D721Med (cell line): ENCODE measurements at places on chromosomes 2 and 18.

- no peak for DNase-seq
These were observed 120.8 kb downstream of the FAM168B start for GRCh38 chr2:130972410-130972809.

DNA sequence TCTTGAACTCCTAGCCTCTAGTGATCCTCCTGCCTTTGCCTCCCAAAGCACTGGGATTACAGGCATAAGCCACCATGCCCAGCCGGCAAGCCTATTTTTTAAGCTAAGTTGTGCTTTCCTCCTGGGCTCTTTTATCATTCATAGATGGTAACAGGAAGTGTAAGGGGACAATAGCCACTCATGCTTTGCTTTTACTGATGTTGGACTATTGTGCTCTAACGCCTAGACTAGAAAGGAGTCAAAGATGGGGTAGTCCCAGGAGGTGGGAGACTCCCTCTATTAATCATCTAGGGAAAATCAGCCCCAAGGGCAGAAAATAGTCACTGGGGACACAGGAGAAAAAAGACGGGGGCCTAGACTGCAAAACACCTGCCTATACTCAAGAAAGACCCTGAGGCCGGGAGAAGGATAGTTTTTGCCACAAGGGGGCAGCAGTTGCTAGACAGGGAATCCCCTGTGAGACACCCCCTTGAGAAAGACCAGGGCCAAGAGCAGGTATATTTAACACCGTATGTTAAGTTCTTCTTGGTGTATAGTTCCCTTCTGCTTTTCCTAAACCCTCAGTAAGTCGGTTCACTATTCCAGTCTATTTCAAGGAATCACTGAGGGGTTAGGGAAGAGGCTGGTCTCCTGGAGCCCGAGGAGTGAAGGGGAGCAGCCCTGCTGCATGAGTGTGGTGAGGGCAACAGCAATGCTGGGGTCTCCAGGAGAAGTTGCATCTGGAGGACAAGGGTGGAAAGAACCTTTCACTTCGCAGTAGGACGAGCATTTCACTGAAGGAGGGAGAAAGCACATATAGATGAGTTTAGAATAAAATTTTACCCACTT is 2.1 kb upstream of the CXCR1 start:
- no peak for DNase-seq

- no peak for DNase-seq
These were observed 4.1 kb upstream of the SNED1 start for GRCh38 chr2:240994171-240994896.

- peak; percentile 25 for DNase-seq
These were observed 86.7 kb downstream of the C18orf54 start for GRCh38 chr18:54444319-54444914.

- no peak for DNase-seq
These were observed 7.3 kb upstream of the PRLH start for GRCh38 chr2:237558961-237559641.

DNA sequence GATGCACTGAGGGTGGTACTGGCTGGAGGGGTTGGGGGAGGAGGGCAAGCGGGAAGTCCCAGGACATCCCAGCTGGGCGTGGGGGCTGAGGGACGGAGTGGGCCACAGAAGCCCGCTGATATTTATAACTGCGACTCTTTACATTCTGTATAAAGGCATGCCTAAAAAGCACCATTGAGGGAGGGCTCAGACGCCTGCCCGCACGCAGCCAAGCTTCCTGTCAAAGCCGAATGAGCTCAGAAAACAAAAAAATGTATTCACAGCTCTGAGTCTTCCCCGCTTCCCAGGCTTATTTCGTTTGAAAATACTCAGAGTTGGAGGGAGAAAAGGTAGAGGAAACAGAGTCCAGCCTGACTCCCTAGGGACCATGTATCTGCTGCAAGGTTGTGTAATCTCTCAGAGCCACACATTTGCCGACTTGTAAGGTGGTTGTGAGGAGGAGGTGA is 170.1 kb upstream of the HAAO start:
- DNase-seq: no peak

- no peak for DNase-seq
These were observed 172.1 kb downstream of the GFPT1 start for GRCh38 chr2:69214898-69215297.

DNA sequence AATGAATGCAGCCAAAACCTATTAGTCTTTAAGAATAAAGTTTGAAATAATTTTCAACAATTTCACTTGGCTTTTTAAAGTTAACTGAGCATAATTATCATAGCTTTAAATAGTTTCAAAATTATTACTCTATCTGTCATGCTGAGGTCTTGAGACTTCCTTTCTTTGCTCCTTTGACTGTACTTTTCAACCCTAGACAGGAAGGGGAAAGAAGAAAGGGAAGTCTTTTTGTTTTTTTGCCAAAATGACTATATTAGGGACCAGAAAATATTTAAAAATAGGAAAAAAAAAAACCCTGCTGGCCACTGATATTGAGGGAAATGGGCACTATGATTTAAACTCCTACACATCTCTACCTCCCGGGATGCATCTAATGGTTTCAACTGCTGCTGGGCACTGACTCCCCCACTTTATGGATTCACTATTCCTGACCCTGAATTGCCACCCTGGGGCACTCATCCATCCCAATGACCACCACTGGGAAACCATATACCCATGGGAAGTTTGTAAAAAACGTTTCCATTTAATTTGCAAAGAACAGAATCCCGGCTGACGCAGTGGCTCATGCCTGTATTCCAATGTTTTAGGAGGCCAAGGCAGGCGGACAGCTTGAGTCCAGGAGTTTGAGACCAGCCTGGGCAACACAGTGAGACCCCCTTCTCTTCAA is 50.5 kb downstream of the GAREM1 start:
- no peak for DNase-seq

- DNase-seq: no peak
These were observed 46.5 kb downstream of the TMEFF2 start for GRCh38 chr2:192148241-192148619.

- DNase-seq: no peak
These were observed 1.4 kb downstream of the CYRIA start for GRCh38 chr2:16664052-16664731.

- DNase-seq: no peak
These were observed 9.4 kb downstream of the CTIF start for GRCh38 chr18:48548011-48548771.

DNA sequence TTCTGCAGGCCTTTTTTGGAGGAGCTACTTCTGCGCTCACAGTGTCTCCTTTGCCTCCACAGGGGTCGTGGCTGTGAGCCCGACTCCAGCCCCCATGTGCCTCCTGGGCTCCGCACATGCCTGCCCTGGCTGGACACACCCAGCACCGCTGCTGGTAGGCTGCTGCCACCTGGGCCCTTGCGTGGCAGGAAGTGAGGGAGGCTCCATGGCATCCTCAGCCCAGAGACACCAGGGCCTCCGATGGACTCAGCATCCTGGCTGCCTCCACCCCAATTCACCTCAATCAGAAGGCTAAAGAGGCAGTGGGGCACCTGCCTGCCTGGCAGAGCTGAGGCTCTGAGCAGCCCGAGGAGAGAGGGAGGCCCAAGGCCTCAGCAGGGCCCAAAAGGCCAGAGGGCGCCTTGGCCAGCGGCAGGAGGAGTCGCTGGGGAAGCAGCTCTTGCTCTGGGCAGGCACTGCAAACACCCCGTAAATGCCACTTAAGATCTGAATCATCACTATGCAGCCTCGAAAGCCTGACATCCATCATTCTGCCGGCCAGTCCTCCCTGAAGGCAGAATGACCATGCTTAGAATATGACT is 68.3 kb upstream of the OTOS start:
- no peak for DNase-seq

GRCh38 chr2:197576631-197577030 is 60.8 kb downstream of the MOB4 start:
- DNase-seq: no peak

- DNase-seq: no peak
These were observed 56.2 kb downstream of the AQP4 start for GRCh38 chr18:26809346-26809745.

- no peak for DNase-seq
These were observed 71.6 kb downstream of the BOLA3 start for GRCh38 chr2:74076074-74076470.

DNA sequence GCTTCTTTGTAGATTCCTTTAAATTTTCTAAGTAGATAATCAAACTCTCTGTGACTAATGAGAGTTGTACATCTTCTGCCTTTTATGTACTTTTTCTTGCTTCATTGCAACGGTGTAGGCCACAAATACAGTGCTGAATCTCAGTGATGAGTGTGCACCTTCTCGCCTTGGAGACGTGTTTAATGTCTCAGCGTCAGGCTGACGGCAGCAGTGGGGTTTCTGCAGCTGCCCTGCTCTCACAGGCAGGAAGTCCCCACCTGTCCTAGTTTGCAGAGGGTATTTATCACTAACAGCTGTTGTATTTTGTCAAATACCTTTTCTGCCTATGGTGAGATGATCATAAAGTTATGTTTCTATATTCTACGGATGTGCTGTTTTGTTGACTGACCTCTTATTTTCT is 13.3 kb downstream of the AGXT start:
- no peak for DNase-seq

DNA sequence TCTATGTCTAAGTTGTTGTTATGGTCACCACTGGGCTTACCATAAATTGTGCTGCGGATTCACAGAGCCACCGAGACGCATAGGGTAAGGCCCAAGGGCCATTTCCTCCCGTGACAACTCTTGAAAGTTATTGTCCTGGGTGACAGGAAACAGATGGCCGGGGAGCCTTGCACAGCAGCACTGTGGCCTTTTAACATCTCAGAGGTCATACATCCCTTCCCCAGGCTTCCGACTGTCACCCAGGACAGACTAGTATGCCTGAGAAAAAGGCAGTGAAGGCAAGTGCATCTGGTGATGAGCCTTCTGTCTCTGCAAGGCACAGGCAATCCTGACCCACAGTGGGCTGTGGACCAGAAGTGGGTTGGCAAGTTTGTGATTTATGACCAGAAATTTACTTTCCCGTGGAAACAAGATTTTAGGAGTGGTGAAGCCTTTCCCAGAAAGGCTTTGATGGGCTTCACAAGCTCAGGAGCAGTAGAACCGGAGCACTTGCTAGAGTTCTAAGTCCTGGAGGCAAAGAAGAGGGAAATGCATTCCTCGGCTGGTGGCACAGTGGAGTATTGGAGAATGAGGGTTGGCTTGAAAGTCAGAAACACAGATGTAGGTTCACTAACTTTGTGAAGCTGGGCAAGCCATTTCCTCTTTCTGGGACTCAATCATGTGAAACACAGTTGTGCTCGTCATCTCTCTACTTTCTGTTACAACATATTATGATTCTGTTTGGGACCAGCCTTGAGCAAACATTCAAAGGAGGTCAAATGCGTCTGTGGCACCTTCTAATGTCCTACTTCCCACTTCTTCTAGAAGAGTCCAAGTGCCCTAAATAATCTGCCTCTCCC is 2.0 kb upstream of the CAPN14 start:
- DNase-seq: no peak
